ENCODE measurements at places on chromosomes 2 and 18.

DNA sequence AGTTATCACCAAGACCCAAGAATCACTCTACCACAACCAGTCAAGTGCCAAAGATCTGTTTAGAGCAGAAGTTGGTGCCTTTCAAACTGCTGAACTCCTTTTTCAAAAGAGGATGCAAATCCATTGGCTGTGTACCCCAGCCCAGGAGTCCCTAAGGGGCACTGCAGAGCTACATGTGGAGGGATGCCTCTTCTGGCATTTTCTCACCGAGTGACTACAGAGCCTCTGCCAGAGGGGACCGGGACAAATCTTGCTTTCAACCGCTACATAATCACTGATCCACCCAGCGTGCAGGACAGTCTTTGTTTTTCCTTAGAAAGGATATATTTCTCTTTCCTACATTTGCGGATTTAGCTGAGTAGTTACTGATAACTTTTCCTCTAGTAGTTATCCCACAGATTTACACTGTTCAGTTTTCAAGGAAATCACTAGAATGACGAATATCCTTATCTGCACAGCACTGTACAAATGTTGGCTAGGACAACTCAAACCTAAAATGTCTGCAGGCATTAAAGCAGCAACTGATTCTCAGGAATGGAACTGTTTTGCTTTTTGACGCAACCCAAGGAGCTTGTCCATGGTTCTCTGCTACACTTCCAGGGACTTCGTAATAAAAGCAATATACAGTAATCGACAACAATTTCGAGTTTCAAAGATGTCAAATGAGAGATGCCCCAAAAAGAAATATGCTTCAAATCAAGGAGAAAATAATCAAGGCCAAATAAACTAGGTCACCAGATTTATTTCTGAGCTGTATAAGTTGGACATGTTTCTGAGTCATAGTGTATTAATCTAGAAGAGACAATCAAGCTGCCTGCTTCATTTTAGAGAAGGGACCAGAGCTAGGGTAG, 24.1 kb downstream of the EPB41L3 start:
- DNase-seq = no peak

DNA sequence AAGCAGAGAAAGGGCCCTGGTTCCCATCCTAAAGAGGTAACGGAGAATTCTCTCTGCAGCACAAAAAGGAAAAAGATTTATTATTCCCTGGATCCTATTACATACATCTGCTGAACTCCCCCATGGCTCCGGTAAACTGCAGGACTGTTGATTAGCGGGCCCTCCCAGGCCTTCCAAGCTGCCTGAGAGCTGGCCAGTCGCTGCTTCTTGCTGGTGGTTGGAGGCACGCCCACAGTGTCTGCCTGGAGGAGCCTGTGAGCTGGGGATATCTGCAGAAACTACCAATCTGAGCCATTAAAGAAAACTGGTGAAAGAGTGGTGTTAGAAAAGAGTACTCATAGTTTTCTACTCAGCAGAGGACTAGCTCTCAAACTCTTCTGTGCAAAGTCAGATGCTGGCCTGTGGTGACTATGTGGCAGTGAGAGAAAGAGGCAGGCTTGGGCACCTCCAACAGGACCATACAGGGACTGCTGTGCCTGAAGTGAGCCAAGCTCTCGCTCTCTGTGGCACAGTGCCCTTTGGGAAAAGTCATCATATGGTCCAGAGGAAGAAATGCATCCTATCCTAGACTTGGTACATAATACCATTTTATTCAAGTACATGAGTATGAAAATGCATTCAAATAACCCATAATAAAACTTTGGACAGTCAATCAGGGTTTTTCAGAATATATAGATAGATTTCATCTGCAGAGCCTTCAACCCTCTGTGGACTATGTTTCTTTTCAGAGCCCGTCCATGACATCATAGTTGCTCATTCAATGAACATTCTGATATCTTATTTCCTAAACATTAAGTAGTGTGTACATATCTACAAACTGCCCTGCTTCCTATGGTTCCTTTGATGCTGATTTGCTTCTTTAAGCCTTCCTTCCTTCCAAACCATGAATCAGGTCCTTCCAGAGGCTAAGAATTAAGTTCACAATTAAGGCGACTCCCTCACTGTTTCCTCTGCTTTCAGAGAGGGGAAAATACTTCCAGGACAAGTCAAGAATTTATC, 242.0 kb upstream of the LYPD1 start:
- no peak for DNase-seq

DNA sequence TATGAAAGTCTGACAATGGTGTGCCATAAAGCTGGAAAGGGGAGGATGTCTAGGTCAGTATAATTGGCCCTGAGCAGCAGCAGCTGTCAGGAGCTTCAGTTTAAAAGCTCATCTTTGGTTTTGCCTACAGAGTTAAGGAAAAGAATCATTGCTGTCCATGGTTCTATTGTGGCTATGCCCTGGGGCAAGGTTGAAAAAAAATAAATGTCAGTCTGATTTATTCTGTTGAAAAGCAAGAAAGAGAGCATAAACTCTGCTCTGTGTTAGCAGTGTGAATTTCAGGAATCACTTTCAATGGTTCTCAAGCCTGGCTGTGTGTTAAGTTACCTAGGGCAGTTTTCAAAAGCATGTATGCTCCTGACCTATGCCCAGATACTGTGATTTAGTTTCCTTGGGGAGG, 446.7 kb downstream of the SETBP1 start:
- no peak for DNase-seq

- no peak for DNase-seq
Observed at GRCh38 chr2:231450548-231450989, 13.7 kb downstream of the NCL start.

DNA sequence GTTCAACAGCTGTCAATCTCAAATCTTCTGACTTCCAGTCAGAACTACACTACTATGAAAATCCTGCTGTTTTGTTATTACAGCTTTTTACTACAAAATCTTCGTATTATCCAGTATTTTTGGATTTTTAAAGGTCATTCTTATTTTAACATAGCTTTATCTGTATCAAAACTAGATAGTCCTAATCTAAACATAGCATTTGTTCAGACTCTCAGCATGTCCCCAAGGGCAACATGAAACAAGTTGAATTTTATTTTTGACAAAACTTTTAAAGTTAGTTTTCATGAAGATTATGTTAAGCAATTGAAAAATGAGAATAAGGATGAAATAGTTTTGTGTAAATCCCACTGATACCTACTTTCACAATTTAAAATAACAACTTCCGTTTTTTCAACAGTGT, 48.1 kb downstream of the PDE1A start:
- no peak for DNase-seq

DNA sequence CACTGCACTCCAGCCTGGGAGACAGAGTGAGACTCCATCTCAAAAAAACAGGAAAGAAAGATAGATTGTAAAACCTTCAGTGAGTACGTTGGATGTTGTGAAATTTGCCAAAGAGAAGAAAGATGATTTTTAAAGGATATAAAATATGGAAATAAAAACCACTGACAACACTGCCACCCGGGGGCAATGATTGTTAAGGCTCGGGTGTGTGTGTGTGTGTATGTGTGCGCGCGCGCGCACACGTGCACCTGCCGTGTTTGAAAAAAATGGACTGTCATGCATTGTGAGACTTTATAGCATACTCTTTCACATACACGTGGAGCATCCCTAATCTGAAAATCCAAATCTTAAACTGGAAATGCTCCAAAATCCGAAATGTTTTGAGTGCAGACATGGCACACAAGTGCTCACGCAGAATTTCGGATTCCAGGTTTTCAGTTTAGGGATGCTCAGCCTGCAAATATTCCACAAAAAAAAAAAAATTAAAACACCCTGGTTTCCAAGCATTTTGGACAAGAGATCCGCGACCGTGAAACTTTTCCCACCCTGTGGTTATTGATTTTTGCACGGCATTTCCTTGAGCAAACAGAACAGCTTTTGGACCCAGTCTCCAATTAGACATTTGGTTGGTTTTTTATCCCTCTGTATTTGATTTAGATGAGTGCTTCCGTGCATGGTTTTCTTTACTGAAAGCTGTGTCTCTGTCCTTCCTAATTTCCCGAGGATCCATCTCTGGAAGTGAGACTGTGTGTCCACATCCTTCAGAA, 269.2 kb downstream of the AGAP1 start:
- no peak for DNase-seq

DNA sequence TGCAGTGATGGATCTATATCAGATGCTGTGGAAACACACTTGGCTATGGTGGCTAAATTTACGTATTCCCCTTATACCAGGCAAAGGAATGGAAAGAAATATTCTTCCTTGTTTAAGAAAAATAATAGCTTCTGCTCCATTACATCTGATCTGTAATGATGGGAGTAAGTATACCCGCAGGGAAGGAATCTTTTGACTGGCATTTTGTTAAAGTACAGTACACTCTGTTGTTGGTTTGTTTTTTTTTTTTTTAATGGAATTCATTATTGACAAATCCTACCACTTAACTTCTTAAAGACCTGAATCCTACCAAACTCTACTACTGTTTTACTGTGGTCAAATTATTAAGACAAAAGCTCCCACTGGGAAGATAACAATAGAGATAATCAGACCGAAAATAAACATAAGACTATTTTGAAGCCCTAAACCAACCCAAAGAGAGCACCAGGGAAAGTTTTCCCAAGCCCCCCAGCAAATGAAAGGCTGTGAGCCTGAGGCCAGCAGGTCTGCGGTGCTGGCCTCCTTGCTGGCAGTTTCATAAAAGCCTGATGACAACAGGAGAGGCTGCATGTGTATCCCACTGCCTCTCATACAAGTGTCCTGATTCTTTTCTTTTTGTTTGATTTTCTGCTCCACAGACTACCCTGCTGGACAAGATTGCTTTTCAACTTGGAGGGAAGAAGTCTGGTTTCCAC, 101.0 kb downstream of the SLC25A12 start:
- DNase-seq = no peak

GRCh38 chr2:212791569-212791968, 253.0 kb upstream of the ERBB4 start:
- no peak for DNase-seq

DNA sequence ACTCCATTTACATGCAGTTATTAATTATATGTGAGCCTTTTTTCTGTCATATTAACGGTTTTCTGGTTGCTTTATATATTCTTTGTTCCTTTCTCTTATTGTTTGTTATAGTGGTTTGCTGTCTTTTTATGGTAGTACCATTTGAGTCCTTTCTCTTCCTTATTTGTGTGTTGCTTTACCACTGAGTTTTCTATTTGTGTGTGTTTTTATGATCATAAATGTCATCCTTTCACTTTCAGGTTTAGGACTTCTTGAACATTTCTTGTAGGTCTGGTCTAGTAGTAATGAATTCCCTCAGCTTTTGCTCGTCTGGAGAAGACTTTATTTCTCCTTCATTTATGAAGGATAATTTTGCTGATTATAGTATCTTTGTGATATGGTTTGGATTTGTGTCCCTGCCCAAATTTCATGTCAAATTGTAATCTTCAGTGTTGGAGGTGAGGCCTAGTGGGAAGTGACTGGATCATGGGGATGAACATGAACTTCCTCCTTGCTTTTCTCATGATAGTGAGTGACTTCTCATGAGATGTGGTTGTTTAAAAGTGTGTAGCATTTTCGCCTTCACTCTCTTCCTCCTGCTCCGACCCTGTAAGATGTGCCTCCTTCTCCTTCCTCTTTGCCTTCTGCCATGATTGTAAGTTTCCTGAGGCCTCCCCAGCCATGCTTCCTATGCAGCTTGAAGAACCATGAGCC, 11.5 kb downstream of the GCC2 start:
- no peak for DNase-seq

DNA sequence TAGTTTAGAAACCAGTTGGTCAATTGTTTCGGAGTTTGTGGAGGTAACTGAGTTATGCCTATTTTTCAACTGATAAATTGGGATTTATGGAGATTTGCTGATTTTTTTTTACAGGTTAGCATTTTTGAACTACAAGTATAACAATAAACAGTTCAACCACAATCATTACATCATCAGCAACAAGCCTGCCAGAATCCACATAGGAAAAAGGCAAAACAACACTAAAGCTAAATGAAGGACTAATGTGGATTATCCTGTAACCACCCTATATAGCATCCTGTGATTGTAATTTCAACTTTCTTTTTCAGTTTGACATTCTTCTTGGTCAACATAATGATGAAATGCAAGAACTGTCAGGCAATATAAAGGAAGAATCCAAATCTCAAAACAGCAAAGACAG, 76.5 kb downstream of the CCDC102B start:
- no peak for DNase-seq

DNA sequence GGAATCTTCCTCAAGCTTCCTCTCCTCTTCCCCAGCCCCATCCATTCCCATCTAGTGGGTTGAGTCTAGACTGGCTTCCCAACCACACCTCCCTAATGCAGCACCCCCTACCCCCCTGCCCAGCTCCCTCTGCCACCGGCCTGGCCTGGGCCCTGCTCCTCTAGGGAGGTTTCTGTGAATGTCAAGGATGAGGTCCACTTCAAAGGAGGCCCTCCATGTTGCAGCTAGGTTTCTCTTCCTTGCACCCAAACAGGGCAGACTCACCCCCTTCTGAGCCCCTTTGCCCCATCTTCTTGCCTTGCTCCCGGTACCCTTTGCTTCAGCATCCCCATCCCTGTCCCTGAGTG, 18.3 kb downstream of the EMX1 start:
- DNase-seq = no peak

GRCh38 chr2:46866770-46867246, 48.8 kb downstream of the MCFD2 start:
- no peak for DNase-seq

DNA sequence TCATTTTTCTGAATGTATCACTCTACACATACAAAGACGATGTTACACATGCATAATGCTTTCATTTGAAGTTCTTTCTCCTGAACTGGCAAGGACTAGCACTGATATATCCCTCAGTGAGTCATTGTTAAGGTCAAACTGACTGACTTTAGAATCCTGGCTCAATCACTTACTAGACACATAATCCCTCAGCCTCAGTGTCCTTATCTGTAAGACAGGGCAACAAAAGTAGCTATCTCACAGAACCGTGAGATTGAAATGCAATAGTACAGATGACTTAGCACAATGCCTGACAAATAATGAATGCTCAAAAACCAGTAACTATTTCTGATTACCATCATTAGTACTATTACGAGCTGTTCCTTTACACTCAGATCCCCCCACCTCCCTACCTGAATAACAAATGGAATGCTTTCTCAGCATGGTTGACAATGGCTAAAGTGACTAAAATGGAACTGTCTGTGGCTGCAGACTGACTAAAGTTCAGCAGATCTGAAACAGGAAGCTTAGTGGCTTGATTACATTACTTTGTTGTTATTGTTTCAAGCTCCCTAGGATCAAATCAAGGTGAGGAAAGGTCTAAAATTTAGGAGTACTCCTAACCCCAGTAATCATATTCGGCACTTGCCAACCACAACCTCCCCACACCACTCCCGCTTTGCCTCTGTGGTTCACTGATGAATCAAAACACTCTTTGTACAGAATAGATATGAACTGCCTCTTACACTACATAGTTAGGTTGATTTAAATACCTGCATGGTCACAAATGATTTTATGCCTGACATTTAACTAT, 35.8 kb upstream of the CACNB4 start:
- DNase-seq = no peak

DNA sequence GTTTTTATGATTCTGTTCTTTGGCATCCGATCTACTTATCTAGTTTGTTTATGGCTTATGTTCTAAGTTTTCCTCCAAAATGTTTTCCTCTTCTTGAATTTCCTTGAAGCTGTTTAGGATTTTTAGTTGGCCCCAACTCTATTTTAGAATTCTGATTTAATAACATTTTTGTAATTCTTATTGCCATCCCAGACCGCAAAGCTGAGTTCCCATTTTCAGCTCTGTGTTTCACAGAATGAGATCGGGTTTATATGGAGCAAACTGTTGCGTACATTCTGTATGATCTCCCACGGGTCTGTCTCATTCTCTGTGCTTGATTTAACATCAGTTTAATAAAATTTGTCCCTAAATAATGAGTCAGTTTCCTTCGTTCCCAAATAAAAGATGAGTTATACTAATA, 59.3 kb downstream of the DPP4 start:
- no peak for DNase-seq
